ENCODE measurements at places on chromosomes 7 and 10.

DNA sequence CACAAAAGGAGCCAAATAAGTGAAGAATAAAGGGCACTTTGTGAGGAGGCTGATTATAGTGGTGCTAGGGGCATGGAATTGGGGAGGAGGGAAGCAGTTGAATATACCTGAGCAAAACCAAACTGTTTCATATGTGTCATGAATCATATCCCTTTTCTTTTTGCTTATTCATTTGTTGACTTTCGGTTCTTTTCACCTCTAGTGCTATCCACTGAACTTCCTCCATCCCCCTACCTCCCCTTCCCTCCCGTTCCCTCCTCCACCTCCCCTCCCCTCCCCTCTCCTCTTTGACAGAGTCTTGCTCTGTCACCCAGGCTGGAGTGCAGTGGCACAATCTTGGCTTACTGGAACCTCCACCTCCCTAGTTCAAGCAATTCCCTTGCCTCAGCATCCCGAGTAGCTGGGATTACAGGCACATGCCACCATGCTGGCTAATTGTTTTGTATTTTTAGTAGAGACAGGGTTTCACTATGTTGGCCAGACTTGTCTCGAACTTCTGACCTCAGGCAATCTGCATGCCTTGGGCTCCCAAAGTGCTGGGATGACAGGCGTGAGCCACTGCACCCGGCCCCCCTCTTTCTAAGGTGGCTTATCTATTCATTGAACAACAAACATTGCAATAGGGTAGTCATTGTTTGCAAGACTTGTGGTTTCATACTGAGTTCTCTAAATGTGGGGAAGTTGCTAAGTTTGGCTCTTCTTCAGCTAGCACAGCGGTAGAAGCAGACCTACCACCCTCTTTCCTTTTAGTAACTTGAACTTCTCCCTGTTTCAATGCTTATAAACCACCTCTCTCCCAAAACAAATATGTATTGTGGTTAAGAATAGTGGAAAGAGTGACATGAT is 150.4 kb upstream of the PRPS1L1 start:
- peak; percentile 88 for DNase-seq

- no peak for DNase-seq
These were observed 106.9 kb upstream of the GNAI1 start for GRCh38 chr7:80027611-80028173.

DNA sequence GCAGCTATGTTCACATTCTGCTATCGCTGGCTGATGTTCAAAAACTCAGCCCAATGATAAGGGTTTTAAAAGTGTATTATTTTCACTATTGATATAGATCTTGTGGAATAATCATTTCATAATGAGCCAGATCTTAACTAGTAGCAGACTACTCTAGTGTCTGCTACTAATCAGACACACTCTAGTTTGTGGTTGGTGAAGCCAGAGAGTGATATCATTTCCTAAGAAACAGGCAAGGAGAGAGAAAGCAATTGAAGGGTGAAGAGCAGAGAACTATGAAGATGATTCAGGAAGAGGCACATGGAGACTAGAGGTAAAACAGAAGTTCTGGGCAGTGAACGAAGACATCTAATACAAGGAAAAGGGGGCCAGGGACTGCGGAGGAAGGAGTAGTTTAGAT is 58.2 kb upstream of the BET1 start:
- DNase-seq: no peak

- no peak for DNase-seq
These were observed 900.3 kb upstream of the SORCS1 start for GRCh38 chr10:108064746-108065260.

DNA sequence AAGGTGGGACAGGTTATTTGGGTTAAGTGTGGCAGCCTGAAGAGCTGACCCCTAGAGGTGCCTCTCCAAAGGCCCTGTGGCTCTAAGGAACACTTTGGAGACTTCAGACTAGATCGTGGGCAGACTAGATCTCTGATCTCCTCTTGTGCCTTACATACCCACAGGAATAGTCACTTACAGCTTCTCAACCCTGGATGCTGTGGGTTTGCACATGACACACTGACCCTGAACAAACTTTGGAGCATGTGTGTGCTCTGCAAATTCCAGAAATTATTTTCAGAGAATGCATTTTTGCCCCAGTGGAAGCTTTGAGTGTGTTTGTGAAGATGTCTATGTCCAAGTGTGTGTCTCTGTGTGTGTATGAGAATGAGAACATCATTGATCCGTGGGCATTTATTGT is 119.6 kb downstream of the EMX2 start:
- no peak for DNase-seq

GRCh38 chr10:8554574-8554973 is 500.1 kb downstream of the GATA3 start:
- no peak for DNase-seq

DNA sequence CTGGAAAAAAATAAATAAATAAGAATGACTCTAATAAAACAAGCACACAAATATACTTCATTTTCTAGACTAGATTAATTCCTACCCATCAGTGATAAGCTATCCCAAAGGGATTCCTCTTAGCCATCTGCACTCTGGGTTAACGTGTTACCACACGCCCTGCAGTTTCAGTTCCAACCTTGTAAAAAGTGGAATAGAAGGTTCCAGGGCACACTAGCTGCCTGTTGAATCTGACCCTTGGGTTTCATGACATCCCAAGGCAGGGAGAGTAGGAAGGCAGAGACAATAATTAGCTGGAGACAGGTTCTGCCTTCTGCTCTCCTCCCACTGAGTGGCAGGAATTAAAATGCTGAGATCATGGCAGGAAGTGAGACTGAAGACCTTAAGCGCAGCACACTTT is 33.5 kb downstream of the SLC37A3 start:
- no peak for DNase-seq

DNA sequence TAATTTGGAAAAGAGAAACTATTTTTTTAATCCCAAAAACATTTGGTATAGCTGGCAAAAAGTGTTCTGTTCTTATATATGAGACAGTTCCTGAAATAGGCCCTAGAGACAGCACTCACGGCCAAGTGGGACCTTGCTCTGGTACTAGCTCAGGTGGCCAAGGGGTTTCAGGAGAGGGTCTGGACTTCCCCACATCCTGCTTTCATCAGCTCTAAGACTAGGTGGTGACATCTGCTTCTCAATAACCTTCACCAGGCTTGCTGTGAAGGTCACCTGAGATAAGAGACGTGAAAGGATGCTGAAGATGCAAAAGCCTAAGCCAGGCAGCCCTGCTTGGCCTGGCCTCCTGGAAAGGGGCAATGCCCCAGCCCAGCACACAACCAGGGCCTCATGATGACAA is 40.6 kb downstream of the RBM28 start:
- no peak for DNase-seq

DNA sequence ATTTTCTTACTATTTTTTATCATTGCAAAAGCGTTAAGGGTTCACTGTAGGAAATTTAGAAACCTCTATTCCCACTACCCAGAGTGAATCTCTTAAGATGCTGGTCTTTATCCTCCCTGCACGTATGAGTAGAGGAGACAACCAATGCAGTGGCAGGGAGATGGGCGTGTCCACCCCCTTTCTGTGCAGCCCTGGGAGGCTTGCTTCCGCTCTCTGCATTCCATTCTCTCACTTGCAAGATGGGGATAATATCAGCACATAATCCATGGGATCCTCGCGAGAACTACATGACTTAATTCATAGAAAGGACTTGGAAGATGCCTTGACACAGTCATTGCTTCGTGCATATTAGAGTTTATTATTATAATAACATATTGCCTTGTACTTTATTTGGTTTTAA is 196.2 kb downstream of the KLF6 start:
- no peak for DNase-seq

GRCh38 chr10:97466755-97467154 is 20.8 kb downstream of the ZDHHC16 start:
- no peak for DNase-seq

DNA sequence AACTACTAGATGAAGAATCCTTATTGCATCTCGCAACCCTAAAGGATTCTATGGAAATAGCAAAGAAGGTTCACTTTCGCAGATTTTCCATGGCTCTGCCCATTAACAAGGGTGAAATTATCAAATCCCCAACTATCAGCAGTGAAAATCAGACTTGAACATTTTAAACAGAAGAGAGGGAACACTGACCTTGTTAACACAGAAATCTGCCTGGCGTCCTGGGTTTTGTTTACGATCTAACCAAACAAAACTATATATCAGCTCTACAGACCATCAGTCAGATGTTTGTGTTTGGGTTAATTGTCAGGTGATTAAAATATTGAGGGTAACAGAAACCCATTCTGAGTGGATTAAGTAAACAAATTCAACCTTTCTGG is 1.9 kb downstream of the CTTNBP2 start:
- no peak for DNase-seq

GRCh38 chr7:158976849-158977593 is 120.7 kb downstream of the DYNC2I1 start:
- peak; percentile 77 for DNase-seq

- DNase-seq: peak; percentile 50
These were observed 1.2 kb downstream of the KLF6 start for GRCh38 chr10:3783682-3784432.

DNA sequence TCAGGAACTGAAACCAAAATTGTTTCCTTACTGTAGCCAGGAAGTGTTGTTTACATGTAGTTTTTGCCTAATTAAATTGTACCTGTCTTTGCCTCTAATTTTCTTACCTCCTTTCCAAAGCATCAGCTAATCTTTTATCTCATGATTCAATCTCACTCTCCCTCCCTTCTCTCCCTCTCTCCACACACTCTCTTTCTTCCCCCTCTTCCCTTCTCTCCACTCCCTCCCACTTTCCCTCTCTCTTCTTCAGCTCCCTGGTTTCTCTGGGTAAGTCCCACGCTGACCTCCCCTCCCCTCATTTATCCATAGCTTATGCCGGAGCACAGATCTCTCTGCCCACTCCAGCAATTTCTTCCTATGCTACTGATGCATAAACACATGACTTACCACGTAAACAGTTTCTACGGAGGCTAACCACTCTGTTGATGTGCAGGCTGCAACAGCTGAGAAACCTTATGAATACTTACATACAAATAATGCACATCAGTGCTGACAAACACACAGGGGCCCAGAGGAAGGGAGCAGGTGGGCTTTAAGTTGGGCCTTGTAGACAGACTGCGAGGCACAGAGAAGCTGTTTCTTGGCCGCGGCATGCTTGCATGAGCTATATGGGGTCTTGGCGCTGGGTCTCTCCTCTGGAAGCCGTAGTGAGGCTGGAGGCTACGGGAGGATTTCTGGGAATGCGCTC is 174.4 kb upstream of the PLXNA4 start:
- DNase-seq: no peak

GRCh38 chr10:55746002-55746401 is 615.1 kb downstream of the ZWINT start:
- no peak for DNase-seq

GRCh38 chr10:22460101-22460500 is 114.8 kb downstream of the SPAG6 start:
- no peak for DNase-seq

DNA sequence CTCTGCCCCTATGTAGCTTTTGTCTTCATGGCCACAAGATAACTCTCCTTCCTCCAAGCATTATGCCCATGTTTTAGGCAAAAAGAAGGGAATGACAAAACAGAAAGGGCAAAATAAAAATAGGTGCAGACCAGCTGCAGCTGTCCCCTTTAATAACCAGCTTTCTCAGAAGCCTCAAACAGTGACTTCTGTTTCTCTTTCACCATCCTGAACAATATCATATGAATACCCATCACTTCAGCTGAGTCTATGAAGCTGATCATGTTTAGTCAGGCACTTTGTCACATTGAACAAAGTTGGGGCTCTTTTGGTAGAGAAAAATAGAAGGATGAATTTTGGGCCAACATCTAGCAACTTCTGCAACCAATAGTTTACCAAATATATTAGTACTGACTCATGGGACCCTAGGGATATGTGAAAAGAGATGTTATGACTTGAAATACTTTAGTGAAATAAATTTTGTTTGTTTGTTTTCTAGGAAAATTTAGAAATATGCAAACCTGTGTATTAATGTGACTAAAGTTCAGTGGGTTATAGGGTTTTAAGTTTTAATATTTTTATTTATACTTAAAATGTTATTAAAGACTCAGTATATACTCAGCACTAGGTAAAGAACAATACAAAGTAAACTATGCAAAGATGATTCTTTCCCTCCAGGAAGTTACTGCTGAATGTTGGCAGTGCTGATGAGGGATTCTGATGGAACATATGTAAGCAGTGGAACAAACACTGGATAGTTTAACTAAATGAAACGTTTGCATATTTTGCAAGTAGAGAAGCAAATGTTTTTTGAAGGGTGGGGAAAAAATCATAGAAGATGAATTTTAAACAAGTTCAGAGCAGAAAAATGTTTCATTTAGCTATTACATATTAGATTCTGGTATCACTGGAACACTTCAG is 133.7 kb downstream of the FOXP2 start:
- DNase-seq: no peak

GRCh38 chr10:60420991-60421894 is 31.6 kb upstream of the ANK3 start:
- DNase-seq: no peak

GRCh38 chr7:156675721-156676120 is 35.1 kb downstream of the RNF32 start:
- no peak for DNase-seq

- DNase-seq: no peak
These were observed 196.9 kb downstream of the ZEB1 start for GRCh38 chr10:31515819-31516402.

DNA sequence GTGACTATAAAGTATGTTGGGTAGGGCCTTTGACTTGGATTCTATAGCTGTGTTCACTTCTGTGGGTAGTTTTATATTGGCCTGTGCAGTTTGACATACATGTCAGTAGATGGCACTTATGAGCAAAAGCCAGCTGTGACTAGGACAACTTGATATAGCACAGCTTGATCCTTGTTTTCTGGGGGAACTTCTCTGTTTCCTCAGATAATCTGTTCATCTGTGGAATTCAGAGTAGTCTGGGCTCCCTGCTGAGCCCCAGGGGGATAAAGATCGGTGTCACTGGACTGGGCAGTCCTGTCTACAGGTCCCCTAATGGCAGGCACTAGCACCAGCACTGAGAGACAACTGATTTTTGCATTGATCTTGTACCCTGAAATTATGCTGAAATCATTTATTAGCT is 25.4 kb downstream of the CYP2C9 start:
- DNase-seq: peak; percentile 15

DNA sequence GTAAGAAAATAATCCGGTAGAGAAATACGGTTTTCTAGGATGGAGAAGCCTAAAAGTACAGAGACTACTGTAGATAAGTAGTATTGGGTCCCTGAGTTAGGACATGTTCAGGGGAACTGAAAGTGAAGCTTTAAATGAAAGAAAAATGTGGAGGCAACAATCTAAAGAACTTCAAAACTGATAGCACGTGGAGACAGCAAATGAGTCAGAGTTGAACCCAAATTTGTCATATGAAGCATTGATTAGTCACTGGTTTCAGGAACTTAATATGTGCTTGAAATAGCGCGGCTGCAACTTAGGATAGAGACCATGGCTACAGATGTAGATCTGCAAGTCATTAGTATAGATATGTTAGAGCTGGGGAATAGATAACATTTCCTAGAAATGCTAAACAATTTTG is 1138.6 kb upstream of the SORCS1 start:
- DNase-seq: no peak

DNA sequence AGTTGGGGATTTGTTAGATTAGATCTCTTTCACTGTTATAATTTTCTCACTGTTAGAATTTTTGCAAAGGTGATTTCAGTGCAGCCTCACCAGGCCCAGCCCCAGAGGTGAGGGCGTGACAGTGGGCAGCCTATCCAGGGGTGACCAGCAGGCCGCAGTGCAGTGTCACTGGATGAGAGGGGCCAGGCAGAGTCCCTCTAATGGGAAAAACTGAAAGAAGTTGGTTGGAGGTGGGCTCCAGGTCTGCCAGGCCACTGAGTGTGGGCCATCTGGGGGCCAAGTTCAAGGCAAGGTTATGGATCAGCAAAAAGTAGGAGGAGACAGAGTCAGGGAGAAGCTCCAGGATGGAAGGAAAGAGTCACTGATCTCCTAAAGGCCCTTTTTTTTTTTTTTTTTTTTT is 90.5 kb upstream of the SDK1 start:
- no peak for DNase-seq

- no peak for DNase-seq
These were observed 20.7 kb downstream of the SKAP2 start for GRCh38 chr7:26843705-26844104.

Measured in AML-193 (cell line).